Effector CD8-positive, alpha-beta T cell (primary cell): ENCODE measurements at places on chromosomes 16 and 17.

GRCh38 chr17:55533608-55534007 is 22.4 kb upstream of the SMIM36 start:
- DNase-seq: no peak

DNA sequence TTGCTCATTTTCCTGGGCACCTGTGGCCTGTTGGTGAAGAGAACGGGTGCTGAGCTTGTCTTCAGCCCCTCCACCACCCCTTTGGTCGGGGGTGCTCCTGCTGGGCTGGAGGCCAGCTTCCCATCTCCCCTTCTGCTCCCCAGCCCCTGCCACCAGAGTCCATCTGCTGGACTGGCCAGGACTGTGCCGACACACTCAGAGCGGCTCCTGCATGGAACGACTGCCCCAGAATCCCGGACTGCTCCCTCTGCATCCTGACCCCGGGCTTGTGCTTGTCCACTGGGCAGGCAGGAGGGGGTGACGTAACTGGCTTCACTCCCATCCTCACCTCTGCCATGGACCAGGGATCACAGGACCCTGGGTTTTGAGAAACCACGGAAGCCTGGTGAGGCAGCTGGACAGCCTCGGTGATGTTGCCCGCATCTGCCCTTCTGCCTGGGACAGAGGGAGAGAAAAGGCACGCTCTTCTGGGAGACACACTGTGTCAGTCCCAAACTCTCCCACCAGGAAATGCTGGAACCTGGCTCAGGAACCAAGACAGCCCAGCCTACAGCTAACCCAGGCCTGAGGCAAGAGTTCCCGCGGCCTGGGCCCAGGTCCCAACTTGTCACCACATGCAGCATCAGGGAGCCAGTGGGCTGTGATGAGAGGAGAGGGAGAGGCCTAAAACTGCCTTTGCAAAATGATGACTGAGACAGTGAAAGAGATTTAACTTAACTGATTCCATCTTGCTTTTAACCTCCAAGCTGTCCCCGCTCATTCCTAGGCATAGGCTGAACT is 16.1 kb upstream of the GSDMA start:
- DNase-seq: no peak

GRCh38 chr17:64775701-64776570 is 113.8 kb upstream of the SMURF2 start:
- DNase-seq: no peak

DNA sequence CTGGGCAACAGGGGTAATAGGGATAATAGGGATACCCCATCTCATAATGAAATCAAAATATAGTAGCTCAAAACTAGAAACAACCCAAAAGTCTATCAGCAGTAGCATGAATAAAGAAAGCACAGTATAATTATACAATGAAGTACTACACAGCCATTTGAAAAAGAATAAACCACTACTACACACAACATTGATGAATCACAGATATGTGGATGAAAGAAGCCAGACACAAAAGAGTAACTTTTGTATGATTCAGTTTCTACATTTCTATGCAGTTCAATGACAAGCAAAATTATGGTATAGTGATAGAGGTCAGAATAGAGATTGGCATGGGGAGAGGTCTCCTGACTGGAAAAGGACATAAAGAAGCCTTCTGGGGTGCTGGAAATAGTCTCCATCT is 2.8 kb upstream of the HOXB13 start:
- no peak for DNase-seq

GRCh38 chr16:53042235-53042701 is 10.4 kb downstream of the CHD9NB start:
- no peak for DNase-seq

DNA sequence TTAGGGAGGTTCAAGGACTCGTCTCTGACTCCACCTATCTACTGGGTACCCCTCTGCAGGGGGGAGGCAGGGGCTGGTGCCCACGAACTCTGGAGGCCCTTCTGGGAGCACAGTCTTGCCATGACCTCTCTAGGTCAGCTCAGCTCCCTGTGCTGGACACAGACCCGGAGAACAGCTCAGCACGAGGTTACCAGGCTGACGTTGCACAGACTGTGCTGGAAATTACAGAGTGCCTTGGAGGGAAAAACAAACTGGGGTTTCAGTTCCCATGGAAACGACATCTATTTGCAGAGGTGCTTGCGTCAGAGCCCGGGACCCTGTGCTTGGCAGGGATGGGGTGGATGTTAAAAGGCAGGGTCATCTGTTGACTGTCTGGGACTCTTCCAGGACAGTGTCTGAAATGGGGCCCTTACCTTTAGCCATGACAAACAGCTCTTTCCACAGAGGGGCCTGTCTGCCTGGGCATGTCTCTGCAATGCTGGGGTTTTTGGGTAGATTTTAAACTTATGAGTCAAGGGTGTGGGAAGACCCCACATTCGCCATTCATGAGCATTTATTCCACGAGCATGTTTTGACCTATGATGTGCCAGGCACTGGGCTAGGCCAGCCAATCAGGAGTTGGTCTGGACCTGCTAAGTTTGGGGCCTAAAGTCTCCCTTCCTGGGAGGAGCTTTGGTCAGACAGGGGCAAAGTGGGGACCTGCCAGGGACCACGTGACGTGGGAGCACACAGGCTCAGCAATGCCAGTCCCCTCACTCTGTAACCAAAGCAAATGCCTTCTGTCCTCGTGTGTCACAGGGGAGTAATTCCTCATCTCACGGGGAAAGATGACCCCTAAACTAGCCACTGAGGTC is 22.5 kb downstream of the CCR7 start:
- DNase-seq: no peak

- no peak for DNase-seq
These were observed 410.8 kb upstream of the EEF2KMT start for GRCh38 chr16:5508371-5508770.

DNA sequence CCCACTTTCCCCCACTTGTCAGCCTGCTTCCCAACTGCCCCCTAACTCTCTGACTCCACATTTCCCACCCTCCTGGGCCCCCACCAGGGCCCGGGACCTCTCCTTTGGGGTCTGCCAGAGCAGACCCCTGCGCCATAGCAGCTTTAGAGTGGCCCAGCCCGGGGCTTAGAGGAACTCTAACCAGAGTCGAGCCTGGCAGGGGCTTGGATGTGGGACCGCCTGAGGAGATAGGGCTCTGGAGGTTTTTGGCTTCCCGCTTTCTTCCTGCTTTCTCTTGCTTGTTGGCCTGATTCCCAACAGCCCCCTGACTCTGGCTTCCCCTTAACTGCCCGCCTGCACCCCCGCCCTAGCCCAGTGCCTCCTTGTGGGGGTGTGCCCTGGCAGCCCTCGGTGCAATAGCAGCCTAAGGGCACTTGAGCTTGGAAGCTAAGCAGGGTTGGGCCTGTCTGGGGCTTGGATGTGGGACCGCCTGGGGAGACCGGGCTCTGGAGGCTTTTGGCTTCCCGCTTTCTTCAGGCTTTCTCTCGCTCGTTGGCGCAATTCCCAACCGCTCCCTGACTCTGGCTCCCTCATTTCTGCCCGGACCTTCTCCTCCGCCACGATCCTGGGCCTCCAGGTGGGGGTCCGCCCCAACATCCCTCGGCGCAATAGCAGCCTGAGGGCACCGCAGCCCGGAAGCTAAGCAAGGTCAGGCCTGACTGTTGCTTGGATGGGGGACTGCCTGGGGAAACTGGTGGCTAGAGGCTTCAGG is 2292.0 kb downstream of the TP53TG3F start:
- DNase-seq: no peak

DNA sequence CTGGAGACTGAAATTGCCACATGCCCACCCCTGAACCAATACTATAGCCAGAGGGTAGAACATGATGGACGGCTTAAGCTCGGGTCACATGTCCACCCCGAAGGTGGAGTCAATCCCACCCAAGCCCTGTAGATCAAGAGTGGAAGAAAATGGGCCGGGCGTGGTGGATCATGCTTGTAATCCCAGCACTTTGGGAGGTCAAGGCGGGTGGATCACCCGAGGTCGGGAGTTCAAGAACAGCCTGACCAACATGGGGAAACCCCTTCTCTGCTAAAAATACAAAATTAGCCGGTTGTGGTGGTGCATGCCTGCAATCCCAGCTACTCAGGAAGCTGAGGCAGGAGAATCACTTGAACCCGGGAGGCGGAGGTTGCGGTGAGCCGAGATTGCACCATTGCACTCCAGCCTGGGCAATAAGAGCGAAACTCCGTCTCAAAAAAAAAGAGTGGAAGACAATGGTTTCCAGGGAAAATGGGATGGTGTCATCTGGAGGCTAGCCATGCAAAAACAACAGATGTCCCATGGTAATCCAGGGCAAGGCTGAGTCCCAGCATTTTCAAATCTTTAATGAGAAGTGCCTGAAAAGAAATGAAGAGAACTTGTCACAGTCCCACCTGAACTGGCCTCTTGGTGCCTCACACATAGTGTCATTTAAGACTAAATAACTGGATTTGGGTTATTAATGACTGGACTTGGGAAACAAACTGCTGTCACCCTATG is 30.1 kb downstream of the CD300LF start:
- DNase-seq: no peak

DNA sequence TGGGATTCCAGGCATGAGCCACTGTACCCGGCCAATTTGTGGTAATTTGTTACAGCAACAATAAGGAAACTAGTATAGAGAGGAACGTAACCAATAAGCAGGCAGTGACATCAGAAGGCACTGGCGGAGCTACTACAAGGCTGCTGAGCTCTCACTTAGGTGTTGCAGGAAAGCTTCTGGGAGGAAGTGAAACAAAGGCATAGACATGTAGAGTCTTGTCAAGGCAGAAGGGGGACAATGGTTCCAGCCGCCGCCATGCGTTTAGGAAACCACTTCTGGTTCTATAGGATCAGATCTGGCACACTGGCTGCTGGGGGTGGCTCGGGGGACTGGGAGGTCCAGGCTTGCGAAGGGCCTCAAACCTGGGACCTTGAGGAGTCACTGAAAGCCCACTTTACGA is 9.4 kb upstream of the CPSF4L start:
- DNase-seq: no peak

GRCh38 chr16:28943281-28943680 is 7.5 kb upstream of the NFATC2IP start:
- no peak for DNase-seq

- DNase-seq: no peak
These were observed 55.7 kb downstream of the SYNRG start for GRCh38 chr17:37553401-37553966.

GRCh38 chr16:56211435-56211981 is 20.2 kb downstream of the GNAO1 start:
- DNase-seq: no peak

DNA sequence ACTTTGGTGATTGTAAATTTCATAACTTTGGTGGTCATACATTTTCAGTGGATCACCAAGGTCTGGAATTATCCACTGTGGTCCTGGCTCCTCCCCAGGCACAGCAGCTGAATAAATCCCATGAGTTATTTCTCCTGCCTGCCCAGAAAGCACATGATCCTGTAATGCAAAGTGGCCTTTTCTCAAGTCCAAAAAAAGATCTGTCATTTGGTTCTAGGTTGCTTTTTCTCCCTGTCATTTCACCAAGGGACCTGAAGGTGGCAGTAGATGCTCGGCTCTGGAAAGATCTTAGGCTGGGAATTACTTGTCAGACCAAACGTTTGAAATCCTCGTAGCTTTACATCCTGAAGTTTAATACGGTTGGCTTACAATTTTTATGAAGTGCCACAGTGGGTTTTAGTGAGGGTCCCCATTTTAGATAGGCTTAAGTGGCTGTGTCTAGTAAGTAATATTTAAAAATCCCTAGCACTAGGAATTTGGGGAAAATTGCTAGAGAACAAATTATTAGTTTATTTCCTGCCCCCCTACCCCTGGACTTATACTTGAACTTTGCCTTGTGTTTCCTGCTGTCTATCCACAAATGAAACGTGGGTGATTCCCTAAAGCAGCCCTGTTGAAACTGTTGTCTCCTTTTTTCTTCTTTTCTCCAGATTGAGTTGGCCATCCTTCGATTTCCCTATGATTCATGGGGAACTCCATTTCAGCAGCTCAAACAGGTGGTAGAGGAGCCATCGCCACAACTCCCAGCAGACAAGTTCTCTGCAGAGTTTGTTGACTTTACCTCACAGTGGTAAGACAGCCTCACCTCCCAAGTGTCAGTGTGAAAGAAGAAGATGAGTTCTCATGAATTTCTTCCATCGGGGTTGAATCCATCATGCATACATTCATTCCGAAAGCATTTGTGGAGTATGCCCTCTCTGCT is 111.7 kb downstream of the MAP2K6 start:
- DNase-seq: no peak

GRCh38 chr16:66551788-66552285 is 539 bp upstream of the CKLF start:
- DNase-seq: no peak

DNA sequence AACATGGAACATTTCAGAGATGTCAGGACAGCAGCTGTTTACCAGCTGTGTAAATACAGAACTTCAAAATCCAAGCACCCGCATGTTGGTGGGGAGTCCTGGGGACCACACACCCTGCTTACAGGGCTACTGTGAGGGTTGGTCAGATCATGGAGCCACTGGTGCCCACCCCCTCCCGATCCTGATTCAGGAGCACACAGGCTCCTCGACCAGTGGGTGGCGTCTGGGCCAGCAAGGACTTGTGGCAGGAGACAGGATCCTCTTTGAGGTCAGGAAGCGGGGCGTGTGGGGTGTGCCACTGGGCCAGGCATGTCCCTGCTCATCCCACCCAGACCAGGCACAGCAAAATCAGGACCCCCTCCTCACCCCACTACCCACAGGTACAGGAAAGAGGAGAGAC is 83.6 kb downstream of the SDK2 start:
- DNase-seq: no peak

DNA sequence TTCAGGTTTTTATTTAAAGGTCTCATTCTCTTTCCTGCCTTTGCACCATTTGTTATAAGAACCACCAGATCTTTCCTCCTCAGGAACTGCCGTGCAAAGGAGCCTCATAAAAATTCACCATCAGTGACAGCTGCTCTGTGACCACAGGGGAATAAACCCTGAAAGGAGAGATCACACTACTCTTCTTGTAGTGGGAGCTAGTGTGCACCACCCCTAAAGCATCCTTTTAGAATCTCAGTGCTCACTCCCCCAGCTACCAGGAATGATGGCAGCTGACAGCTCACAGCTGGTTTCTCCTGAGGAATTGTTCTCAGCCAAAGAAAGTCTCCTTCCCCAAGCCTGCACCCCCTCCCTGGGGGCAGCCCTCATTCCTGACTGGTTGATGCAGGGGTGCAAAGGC is 18.7 kb downstream of the VAT1L start:
- no peak for DNase-seq

DNA sequence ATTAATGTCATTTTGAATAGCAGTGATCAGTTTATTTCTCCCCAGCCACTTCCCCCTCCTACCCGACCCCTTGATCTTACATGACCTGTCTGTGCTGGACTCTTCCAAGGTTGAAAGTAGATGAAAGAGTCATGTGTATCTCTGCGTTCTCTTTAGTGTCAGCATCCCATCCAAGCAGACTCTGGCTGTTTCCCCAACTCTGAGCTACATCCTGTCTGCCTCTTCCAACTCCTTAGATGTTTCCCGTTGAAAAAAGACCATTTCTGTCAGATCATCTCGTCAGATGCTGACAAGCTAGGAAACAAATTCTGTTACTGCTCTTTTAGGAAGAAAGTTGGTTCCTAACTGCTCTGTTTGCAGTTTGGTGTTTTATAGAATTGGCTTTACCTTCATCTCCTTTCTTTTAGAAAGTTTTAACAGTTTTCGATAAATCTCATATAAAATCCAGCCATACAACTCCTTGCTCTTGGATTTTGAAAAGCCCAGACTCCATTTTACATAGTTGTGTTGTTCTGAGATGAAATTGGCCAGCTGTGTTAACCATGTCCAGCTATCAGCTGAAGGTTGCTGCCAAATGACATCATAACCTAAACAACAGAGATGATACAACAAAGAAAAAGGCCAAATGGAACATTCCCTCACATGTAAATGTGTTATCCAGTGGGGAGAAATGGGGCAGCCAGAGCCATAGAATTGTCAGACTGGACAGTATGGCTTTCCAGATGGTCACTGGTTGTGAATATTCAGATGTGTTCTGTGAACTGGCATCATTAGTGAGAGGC is 43.5 kb downstream of the CYB561 start:
- no peak for DNase-seq

- no peak for DNase-seq
These were observed 4.8 kb downstream of the IRX5 start for GRCh38 chr16:54935266-54935968.
